ENCODE measurements at places on chromosomes 2 and 18. TPM values are rescaled to one million over a fixed set of nuclear protein-coding genes. Genes with fewer than 3 reads are reported as not detected.

DNA sequence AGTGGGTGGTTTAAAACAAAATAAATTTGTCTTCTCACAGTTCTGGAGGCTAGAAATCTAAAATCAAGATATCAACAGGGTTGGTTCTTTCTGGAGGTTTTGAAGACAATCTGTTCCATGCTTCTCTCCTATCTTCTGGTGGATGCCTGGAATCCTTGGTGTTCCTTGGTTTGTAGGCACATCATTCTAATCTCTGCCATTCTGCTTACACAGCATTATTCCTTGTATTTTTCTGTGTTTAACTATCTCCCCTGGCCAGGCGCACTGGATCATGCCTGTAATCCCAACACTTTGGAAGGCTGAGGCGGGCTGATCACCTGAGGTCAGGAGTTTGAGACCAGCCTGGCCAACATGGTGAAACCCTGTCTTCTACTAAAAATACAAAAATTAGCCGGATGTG lies 108.1 kb downstream of the ZRANB3 start:
- no peak for DNase-seq
- H3K36me3 ChIP-seq = no peaks in the 10 kb centered on the region
- no peaks in the 10 kb centered on the region for H3K4me1 ChIP-seq
- no peaks in the 10 kb centered on the region for H3K27me3 ChIP-seq
- H3K27ac ChIP-seq = no peak overlapping the region

DNA sequence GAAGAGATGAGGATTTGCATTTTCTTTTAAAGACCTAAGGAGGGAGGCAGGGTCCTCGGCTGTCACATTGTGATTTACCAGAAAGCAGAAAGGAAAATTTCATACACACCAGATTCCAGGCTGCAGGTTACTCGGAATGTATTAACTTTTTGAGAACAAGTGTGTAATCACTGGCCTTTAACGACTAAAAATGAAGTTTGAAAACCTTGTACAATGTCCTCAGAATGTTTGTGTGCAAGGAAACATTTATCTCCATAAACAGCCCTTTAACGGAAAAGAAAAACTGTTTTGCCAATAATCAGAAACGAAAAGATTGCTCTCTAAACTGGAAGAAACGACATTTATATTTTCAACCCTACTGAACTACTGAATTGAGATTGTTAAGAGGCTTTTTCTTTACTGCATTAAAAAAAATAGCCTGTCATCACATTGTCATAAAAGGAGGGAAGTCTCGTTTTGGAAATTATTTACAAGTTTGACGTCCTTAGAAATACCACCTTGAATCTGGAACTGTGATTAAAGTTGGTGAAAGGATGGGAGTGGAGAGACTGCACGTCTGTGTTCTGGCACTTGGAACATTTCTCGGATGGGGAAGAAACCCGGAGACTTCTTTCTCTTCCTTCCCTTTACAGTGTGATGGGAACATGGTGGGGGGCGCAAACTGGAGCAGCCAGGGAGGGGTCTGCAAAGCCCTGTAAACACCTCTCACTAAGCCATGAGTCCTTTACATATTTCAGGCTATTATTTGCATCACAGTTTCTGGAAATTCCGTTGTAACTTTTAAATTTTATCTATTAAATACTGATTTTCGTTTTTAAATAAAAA lies 134.1 kb upstream of the SIX3 start:
- no peak overlapping the region for H3K27ac ChIP-seq
- H3K4me3 ChIP-seq = no peak overlapping the region
- H3K27me3 ChIP-seq = peaks cover 35% of the 10 kb centered on the region
- H3K4me1 ChIP-seq = peaks cover 3% of the 10 kb centered on the region

The IL1R2 gene
- 0.66 TPM for total RNA-seq

The UGT1A3 gene
- not detected for total RNA-seq

DNA sequence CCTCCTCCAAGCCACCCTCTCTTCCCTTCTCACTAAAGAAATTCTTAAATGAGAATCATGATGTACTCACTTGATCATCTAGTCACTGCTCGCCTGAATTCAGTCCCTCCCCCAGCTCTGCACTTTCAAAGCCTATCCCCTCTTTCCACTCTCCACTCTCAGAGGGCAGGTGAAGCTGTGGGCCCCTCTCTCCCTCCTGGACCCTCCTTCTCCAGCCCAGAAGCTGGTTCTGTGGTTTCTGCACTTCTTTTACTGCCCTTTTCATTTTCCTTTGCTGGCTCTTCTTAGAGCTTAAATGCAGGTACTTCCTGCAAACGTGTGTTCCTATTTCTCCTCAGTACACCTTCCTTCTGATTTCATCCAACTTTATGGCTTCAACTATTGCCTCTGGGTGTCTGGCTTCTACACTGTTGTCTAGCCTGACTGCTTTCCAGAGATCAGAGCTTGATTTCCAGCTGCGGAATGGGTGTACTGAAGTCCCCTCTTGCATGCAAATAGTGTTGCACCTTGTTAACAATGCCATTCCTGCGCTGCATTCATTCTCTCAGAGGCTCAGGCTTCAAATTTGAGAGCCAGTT lies 15.3 kb upstream of the TXNDC2 start:
- DNase-seq = no peak
- no peak overlapping the region for H3K4me3 ChIP-seq
- H3K4me1 ChIP-seq = no peaks in the 10 kb centered on the region
- H3K27ac ChIP-seq = no peak overlapping the region
